ENCODE measurements at places on chromosomes 5 and 9.

DNA sequence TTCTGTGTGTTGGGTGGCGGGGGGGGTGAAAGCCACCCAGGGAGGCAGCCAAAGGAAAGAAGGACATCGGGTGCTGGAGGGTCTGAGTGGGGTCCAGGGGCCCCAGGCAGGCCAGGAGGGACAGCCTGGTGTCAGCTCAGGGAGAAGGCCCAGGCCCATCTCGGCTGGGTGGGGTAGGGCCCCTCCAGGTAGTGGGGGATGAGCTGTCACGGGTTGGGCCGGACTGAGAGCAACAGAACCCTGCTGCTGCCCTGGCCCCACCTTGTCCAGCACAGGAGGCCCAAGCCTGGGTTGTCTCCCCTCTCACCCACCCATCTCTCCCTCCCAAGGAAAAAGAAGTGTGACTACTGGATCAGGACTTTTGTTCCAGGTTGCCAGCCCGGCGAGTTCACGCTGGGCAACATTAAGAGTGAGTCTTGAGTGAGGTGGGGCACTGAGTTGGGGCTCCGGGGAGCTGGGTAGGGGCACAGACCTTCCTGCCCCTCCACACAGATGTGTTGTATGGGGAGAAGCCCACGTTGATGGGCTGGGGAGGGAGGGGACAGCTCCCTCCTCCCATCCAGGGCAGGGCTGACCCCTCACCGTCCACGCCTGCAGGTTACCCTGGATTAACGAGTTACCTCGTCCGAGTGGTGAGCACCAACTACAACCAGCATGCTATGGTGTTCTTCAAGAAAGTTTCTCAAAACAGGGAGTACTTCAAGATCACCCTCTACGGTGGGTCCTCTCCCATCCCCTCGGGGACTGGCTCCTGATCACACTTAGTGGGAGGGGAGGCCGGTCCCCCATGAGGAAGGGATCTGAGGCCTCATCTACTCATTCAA, 2.3 kb downstream of the LCN2 start:
- no peak for DNase-seq

DNA sequence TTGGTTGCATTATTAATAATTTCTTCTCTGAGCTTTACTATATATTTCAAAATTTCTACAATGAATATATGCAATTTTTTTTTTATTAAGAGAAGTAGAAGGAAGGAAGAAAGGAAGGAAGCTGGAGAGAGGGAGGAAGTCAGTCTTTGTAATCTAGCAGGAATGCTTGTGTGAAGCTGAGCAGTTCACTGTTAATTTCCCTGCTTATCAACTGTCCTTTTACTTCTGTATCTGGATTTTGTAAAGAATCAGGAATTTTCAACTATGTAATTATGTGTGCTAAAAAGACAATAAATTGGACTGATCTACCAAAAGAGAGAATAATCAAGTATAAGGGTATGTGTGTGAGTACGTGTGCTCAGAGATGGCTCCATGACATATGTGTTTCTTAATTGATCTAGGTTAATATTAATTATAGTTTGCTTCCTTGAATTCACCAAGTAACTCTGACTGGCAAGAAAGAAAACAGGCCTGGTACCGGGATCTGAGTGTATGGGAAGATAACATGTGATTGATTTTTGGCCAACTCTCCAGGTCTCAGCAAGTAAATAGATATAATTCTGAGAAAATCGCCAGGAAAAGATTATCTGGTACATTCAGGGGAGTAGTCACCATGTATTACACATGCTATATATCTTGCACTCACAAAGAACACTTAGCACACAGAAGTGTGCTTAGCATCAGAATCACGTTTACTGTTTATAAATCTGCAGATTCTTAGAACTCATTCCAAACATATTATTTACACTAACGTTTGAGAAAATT, 1758.8 kb upstream of the WWC1 start:
- no peak for DNase-seq

DNA sequence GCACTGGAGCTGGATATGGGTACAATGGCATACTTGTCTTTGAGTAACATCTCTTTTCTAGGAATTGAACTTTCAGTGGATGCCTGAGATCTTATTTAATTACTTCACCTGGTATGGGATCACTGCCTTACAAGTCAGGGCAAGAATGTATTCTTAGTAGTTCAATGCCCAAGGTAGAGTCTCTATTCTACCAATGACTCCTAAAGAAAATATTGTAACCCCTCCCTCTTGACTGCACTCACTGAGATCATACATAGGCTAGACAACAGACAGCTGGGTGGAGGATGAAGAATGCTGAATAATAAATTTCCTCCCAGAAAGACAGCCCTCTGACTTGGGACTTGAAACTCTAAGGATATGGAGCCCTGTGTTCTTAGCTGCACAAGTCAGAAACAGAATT, 1216.3 kb upstream of the ACO1 start:
- DNase-seq, result no peak

DNA sequence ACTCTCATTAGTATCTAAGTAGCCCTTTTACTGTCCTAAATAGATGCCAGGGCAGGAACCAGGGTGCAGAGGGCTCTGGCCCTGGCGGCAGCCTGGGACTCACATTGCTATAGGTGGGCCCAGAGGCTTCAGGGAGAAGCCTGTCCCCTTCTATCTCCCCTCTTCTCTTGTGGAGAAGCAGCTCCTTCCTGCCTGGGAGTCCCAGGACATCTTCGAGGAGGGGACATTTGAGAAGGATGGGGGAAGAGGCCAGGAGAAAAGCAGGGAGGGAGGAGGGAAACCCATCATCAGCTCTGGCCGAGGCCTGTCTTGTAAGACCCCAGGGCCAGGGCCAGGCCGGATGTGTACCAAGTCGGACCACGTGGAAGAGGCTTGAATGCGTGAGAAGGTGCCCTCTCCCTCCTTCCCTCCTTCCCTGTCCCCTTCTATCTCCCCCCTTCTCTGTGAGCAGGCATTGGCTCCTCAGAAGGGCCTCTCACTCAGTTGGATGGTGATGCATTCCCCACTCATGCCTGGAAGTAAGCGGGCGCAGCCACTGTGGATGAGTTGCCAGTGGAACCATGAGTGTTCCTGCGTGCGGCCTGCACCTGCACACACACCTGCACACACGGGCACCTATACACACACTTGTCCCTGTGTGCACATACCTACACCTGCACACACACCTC, 20.7 kb upstream of the LPCAT1 start:
- DNase-seq, result no peak

Data from activated gamma-delta T cell treated with anti-CD3 and anti-CD28 coated beads, Interleukin-2, amount 50 U/mL, for 16 hours (primary cell).